ENCODE measurements at places on chromosomes 4 and X. TPM values are rescaled to one million over a fixed set of nuclear protein-coding genes. Genes with fewer than 3 reads are reported as not detected.

The PCDH11X gene
- total RNA-seq = not detected

The GASK1B gene
- not detected for total RNA-seq

DNA sequence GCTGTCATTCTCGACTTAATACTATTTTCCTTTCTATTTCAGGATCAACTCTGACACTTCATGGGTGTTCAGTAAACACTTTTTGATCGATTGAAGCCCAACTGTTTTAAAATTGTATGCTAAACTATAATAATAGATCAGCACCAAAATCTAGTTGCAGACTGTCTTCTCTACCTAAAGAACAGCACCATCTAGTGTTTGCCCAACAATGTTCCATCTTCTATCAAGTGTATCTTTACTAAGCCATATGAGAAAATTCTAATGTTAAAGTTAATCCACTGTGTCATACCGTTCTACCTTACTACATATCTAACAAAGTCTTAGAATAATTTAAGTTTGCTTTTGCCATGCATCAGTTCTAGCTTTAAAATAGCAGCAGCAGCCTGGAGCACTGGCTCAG lies 113.0 kb upstream of the PRDX4 start:
- peaks cover 5% of the 10 kb centered on the region for H3K27me3 ChIP-seq
- H3K4me3 ChIP-seq = no peak overlapping the region
- H3K4me1 ChIP-seq = no peaks in the 10 kb centered on the region
- H3K36me3 ChIP-seq = no peaks in the 10 kb centered on the region

DNA sequence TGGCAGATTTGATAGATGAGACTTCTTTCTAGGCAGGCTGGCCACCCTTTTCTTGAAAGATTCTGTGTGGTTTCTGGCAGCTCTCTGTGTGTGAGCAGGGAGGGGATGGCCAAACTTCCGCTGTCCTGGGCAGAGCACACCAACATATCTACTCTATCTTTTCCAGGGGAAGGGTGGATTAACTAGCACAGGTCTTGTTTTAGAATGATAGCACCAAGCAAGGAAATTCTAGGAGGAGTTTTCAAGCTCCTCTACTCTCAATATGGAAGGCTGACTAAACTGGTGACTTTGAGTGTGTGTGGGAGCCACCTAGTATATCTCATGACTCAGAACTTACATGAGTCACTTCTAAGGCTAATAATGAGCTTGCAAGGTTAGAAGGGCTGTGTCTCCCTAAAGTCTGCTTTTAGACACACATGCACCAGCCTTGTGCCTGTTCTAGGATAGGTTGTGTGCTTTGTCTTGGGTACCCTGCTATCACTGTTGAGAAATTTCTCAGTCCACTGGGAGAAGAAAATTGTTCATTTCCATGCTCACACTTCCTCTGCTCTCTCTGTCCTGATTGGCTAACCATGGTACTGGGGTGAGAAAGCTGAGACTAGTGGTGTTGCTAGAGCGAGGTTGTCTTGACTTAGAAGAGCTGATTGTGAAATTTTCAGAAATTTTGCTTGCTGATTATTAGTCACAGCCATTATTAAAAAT lies 72.9 kb downstream of the YIPF6 start:
- DNase-seq = no peak
- H3K36me3 ChIP-seq = no peaks in the 10 kb centered on the region
- no peak overlapping the region for H3K27ac ChIP-seq
- H3K27me3 ChIP-seq = no peaks in the 10 kb centered on the region
